ENCODE measurements at places on chromosomes 2 and 18.

DNA sequence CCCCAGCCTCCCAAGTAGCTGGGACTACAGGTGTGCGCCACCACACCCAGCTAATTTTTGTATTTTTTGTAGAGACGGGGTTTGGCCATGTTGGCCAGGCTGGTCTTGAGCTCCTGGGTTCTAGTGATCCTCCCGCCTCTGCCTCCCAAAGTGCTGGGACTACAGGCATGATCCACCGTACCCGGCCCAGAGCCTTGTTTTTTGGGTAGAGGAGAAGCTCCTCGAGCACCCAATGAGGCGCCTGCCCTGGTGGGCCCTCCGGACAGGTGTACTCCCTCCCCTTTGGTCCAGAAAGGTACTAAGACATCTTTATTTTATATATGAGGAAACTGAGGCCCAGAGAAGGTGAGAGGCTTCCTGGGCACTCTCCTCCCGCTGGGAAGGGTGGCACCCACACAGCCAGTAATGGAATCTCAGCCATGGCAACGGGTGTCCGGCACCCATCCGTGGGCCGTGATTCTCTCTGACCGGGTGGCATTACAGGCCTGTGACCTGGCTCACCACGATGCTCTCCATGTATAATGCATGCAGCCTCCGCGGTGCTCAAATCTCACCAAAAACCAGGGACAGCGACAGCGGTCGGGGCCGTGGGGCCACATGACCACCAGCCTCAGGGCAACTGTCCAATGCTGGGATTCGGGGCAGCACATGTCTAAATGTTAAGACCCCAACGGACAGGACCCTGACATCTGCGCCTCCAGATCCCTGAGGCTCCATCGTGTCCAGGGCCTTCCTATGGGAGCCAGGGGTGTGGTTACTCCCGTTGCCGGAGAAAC is 16.8 kb upstream of the KLHL30 start:
- no peak for DNase-seq

DNA sequence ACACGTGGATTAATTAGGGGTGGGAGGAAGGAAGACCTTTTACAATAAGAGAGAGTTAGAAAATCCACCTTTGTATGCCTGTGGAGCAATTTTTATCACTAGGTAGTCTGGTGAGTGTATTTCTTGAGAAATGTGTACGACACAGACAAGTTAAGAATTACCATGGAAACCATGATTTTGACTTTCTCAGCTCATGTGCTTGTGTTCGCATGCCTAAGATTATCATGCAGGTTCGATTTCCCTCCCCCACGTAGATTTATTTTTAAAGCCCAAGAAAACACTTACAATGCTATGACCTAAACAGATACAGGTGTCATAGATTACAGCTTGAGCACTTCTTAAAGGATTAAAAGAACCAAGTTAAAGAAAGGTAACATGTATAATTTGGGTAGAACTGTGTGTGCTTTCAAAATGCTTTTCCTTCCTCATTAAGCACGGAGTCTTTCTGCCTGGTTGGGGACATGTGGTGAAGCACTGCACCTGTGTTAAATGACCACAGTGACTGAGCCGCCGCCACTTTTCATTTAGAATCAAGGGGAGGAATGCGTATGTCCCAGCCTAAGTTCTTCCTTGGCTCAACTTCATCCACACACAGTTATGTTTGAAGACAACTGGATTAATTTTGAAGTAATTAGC is 16.6 kb downstream of the SERTAD2 start:
- no peak for DNase-seq

- no peak for DNase-seq
These were observed 96.8 kb downstream of the DIS3L2 start for GRCh38 chr2:232058063-232058877.

GRCh38 chr2:175755656-175756386 is 246.2 kb downstream of the LNPK start:
- DNase-seq = no peak

- no peak for DNase-seq
These were observed 142.8 kb upstream of the ALPP start for GRCh38 chr2:232235716-232236115.

- no peak for DNase-seq
These were observed 718.2 kb upstream of the SOX11 start for GRCh38 chr2:4973973-4974372.

- DNase-seq = no peak
These were observed 274.3 kb upstream of the TRIB2 start for GRCh38 chr2:12442476-12442847.

DNA sequence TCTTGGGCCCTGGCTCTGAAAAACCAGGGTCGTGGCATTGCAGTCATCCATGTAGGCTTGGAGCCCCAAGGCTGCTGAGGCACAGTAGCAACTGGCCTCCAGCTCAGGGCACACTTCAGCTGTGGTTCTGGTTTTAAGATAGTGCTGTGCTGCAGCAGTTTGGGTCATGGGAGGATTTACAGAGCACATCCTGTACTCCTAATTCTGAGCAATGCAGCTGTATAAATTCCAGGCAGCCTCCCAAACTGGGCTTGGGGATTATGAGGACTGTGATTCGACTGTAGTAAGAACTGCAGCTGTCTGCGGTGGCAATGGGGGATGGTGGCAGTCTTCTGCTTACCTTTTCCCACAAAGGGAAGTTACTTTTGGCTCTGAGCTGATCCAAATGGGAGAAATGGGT is 536.3 kb upstream of the GCFC2 start:
- no peak for DNase-seq

- DNase-seq = no peak
These were observed 89.0 kb upstream of the SERTAD2 start for GRCh38 chr2:64742678-64743077.

GRCh38 chr18:63758615-63759240 is 16.5 kb upstream of the SERPINB7 start:
- no peak for DNase-seq

DNA sequence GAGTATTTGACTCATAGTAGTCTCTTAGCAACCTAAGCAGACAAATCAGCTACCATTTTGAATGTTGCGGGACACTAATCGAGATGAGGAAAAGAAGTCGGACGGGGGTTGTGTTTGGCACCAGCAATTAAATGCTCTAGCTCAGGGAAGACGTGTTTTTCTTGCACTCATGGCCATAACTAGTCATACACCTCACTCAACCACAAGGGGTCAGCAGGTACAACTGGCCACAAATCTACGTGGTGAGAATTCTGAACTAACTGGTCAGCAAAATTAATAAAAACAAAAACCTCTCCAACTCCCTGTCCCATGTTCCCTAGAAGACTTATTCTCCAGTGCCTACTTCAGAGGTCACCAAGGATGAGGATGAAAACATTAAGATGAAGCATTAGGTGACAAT is 1467.8 kb downstream of the DPP10 start:
- no peak for DNase-seq

GRCh38 chr2:39975476-39976020 is 196.5 kb upstream of the THUMPD2 start:
- DNase-seq = no peak

GRCh38 chr2:139378373-139378772 is 598.2 kb upstream of the NXPH2 start:
- DNase-seq = no peak

GRCh38 chr2:14951569-14952285 is 319.2 kb downstream of the LRATD1 start:
- no peak for DNase-seq

DNA sequence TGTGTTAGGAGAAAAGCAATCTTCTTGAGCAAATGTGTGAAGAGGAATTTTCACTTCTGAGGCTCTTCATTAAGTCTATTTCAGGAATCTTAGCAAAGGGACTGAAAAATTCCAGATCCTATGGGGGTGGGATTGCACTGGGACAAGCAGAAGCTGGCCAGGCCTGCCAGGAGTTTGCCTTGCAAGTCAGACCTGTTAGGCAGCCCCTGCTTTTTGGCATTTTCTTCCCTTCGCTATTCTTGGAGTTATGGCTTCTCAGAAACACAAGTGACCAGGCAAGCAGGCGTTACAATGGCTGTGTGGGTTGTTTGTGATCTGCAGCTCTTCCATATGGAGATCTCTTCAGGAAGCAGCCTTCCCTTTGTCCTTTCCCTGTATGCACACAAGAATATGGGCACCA is 8.0 kb upstream of the CCDC85A start:
- DNase-seq = no peak

DNA sequence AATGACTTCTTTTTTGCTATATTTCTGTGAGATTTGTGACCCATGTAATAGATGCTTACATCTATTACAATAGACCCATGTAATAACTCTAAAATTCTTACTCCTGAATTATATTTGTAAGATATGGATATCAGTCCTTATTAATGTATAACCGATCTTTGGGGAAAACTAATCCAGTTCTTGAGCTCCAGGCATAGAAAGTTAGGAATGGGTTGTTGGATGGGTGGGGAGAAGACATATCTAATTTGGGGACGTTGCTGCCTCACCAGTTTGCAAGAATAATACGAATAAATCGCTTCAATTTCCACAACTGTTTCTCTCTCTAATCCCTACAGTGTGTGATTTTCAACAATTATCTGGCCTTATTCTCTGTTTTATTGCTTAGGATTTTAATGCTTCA is 13.5 kb downstream of the CAVIN2 start:
- no peak for DNase-seq

GRCh38 chr2:199804831-199805230 is 46.2 kb downstream of the FTCDNL1 start:
- DNase-seq = no peak

DNA sequence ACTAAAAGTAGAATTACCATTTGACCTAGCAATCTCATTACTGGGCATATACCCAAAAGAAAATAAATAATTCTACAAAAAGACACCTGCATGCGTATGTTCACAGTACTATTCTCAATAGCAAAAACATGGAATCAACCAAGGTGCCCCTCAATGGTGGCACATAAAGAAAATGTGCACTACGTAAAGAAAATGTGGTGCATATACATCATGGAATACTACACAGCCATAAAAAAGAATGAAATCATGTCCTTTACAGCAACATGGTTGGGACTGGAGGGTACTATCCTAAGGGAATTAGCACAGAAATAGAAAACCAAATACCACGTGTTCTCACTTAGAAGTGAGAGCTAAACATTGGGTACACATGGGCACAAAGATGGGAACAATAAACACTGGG is 250.7 kb upstream of the TNP1 start:
- DNase-seq = no peak

DNA sequence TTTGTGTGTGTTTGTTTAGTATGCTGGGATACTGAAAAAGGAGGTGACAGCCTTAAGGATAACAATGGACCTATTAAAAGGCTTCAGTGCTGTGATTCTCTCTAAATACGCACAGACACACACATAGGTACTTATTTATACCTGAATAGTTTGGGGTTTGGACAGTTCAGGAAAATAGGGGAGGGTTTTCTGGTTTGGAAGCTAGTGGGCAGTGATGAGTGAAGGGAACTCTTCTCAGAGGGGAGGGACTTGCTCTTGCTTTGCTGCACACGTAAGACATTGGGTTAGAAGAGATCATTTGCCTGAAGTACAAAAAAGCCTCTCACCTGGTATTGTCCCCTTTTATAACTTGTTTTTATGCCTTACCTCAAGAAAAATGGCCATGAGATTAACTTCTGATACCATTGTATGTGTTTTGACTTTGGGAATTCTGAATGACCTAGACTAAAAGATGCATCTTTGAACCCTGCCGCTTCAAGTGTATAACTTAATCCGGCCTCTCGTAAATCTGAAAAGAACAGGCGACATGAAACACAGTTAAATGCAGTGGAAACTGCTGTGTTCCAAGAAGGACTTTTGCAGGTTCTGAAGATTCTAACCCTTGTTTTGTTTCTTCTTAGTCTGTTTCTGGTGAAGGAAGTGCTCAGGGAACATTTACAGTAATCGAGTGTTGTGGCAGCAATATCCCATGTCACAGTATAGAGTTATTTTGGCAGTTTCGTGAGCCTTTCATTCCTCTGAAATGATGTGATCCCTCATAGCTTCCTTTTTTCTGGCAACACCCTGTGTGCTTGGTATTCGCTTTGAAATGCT is 2.5 kb downstream of the CRIM1 start:
- DNase-seq = no peak

DNA sequence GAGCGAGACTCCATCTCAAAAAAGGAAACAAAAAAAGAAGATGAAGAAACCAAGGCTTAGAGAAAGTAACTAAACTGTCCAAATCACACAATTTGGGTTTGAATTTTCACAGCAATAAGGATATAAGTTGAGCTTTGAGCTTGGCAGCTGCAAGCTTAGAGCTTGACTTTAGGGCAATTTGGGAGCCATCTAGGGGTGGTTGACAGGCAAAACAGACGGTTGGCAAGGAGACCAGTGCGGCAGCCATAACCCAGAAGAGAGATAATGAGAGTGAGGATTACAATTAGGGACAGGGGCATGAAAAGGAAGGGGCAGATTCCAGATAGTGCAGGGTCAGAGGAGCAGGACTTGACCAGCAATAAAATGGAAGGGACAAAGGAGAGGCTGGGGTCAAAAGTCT is 382.2 kb upstream of the HNRNPA3 start:
- peak; percentile 43 for DNase-seq

DNA sequence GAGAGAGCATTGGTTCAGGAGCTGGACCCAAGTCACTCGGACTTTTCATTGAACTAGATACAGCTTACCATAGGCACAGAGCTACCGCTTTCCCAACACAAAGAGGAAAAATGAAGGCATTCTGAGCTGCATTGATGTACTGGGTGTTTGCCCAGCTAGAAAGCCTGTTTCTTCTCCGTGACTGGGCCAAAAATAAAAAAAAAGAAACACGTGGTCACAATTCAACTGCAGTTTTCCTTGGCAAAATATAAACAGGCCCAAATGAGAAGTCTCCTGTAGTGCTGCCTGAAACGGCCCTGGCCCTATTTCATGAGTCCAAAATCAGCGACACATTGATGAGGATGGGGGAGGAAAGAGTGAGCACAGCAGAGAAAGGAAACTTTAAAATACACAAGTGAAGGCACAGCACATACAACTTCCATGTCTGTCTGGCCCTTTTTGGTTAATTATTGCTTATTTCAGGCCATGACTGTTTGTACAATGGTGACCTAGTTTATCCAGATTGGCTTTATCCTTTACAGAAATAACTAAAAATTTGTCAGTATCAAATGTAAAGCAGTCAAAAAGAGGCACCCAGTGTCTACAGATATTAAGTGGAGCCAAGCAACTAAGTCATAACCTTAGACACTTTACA is 179.7 kb downstream of the ICOS start:
- DNase-seq = no peak

DNA sequence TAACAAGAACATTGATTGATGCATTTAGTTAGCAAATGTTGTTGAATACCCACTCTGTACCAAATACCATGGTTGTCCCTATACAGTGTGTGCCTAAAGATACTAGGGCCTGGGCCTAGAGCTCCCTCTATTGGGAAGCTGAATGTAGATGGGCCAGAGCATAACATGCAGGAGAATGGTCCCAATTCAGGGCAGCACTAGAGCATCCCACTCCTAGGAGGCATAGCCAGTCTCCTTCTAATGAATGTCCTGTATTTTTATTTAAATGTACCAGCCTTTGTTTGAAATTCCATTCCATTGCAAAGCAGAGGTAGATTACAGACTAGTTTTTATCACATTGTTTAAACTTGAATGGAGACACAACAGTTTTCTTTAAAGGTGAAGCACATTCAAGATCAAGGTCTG is 90.6 kb downstream of the FEZ2 start:
- DNase-seq = peak; percentile 9

- DNase-seq = no peak
These were observed 113.5 kb upstream of the NEDD4L start for GRCh38 chr18:57930476-57930875.

Measured in CD4-positive, alpha-beta T cell treated with Interferon alpha-2 for 1 hour (primary cell).